ENCODE measurements at places on chromosomes 5 and 9.

DNA sequence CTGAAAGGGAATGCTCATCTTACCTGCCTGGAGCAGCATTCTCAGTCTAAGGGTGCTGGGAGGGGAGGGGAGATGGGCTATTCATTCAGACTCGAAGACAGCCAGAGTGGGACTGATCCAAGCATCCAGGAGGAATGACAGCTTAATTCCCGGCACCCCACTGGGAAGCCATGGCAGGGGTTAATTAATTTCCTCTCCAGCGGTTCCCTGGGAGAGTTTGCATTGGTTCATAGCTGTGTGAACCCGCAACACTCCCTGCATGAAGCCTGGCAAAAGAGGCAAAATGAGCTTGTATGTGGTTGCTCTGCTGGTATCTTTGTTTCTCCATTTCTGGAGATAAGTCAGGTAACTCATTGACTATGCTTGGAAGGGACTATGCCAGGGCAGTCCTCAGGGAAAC, 401.0 kb upstream of the SLC24A2 start:
- DNase-seq = no peak

DNA sequence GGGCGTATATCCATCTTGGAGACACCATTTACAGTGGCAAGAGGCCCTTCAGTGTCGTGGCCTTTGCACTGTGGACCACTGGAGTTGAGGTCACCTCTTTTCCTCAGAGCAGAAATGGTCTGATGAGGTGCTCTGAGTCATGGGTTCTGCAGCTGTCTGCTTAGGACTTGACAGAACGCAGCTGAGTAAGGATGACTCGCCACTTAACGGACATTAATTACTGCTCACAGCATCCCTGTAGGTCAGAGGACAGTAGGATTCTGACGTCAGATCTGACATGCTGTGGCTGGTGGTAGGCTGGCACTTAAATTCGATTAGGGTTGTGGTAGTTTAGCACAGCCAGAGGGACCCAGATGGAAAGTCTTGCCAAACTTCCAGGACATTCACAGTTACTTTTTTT, 479.4 kb downstream of the DMAC1 start:
- DNase-seq = peak; percentile 96

DNA sequence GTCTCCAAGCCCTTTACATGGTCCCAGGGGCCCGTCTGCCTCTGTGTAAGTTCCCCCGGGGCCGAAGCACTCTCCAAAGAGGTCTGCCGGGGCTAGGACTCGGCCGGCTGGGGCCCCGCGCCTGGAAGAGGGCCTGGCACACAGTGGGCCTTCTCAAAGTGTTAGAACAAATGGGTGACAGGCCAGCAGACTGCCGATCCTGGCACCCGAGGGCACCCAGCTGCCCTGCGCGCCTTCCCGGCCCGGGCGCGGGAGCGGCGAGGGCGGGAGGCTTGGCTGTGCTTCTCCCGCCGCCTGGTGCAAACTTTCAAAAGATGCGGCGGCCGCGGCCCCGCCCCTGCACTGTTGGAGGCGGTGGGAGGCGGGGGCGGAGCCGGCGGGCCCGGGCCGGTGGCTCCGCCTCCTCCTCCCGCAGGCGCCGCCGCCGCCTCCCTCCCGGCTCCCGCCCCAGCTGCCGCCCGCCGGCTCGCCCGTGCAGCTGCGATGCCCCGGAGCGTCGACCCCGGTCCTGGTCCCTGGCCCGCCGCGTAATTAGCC, at the start of gene NEURL1B:
Gene NEURL1B, plus strand, starts transcription at position 442 of the 537 bp plus-strand sequence. CDS start 144 bp downstream, outside the sequence.
- DNase-seq = peak; percentile 78

DNA sequence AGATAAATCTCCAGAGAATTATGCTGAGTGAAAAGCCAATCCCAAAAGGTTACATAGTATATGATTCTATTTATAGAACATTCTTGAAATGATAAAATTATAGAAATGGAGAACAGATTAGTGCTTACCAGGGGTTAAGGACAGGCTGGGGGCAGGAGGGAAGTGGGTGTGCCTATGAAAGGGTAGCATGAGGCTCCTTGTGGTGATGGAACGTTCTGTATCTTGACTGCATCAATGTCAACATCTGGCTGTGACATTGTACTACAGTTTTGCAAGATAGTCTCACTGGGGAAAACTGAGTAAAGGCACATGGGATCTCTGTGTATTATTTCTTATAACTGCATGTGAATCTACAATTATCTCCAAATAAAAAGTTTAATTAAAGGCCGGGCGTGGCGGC, 22.3 kb downstream of the ORM2 start:
- no peak for DNase-seq

DNA sequence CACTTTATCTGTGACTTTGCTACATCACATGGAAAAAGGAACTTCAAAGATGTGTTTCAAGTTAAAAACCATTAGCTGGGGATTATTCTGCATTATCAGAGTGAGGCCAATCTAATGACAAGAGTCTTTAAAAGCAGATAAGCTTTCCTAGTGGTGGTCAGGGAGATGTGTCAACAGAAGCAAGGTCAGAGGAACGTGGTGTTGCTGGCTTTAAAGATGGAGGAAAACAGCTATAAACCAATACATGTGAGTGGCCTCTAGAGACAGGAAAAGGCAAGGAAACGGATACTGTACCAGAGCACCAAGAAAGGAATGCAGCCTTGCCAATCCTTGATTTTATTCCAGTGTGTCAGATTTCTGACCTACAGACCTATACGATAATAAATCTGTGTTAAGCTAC, 204.2 kb downstream of the TAF11L14 start:
- DNase-seq = no peak

DNA sequence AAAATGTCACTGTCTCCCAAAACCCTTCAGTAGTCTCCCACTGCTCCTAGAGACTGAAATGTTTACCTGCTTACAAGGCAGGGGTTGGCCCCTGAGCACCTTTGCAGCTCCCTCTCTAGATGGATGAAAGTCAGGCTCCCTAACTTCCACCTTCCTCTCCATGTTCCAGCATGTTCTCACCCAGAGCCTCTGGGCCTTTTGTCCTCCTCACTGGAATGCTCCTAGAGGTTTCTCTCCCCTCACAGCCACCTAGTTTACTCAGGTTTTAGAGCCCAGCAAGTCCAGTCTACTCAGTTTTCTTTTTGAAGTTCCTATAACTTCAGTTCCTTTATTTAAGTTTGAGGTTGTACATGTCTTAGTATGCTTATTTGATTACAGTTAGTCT, 815 bp upstream of the URM1 start:
- DNase-seq = no peak

GRCh38 chr5:102782217-102782872, 27.2 kb downstream of the PAM start:
- DNase-seq = no peak

- no peak for DNase-seq
Measured at GRCh38 chr5:62592558-62592957, 13.9 kb downstream of the LRRC70 start.

DNA sequence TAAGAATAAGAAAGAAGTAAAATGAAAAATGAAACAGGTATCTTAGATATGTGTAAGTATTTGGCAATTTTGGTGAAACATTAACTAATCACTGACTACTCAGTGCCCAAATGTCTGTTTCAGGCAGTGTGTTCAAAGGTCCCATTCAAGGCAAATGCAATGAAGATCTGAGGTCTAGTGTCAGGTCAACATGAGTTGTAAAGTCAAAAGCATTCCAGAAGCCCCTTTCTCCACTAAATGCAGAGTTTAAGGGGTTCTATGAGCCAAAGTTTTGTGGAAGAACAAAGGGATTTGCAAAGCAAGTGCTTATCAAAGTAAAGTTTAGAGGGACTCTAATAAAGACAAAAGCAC, 71.0 kb upstream of the GPBP1 start:
- DNase-seq = no peak

DNA sequence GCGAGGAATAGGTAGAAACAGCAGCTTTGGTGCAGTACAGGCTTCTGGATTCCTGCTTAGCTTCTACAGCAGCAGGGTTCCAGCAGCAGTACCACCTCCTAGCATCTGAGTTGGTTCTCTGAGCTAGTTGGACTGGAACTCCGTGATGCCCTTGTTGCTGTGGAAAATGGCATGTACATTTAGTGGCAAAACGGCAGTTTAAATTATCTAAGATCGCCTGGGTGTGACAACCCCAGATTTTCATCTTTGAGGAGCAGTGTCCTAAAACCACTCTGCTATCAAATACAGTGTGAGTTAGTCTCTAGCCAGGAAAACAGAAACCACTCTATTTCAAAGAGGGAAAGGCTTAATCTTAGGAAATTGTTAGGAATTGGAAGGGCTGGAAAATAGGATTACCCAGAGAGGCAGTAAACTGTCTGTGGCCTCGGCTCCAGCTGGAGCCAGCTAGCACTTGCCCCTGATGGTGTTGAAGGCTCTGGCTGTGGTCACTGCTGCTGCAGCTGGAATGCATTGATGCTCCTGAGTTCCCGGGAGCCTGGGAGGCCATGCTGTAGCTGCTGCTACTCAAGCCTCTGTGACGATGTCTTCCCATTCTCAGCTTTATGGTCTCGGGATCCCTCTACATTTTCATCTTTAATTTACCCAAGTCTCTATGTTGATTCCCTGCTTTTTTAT, 29.4 kb downstream of the RAD23B start:
- peak; percentile 71 for DNase-seq

GRCh38 chr9:27394826-27395201, 97.9 kb upstream of the EQTN start:
- no peak for DNase-seq

DNA sequence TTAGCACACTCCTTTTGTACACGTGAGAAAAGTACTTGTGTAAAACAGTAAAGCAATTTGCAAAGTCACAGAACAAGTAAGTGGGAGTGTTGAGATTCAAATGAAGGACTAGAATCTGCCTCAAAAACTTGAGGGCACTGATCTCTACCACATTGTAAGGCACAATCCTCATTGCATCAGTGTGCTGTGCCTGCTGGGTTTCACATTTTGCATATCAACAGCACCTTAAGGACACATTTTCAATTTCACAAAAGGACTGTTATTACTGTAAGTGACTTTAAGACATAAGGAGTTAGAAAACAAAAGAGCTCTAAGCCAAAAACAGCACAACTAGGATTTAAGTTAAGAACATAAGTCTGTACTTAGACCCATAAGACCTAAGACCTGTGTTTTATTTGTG, 44.7 kb upstream of the HK3 start:
- no peak for DNase-seq

- DNase-seq = no peak
Measured at GRCh38 chr5:104096451-104096850, 533.9 kb upstream of the NUDT12 start.

GRCh38 chr5:172885597-172886340, 51.7 kb downstream of the ERGIC1 start:
- DNase-seq = no peak

- peak; percentile 90 for DNase-seq
Measured at GRCh38 chr9:79195879-79196278, 375.9 kb upstream of the TLE4 start.

Data from EH (cell line).